Urothelium cell line (cell line): ENCODE measurements at places on chromosomes 2 and 18.

DNA sequence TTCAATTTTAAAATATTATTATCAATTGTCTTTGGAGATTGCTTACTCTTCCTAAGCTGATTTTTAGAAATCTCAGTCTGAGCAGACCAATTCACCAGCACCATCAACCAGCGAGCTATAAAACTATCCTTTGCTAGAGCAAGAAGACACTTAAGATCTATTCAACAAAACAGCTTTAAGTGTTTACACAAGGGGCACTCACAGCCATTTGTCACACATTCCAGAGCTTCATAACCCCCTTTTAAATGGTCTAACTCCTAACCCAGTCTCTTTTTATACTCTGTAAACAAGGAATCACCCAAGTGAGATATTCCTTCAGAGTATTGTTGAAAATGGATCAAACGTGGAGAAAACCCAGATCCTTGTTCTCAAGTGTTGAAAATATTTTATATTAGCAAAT lies 1294.1 kb upstream of the CHAC2 start:
- no peak for DNase-seq

DNA sequence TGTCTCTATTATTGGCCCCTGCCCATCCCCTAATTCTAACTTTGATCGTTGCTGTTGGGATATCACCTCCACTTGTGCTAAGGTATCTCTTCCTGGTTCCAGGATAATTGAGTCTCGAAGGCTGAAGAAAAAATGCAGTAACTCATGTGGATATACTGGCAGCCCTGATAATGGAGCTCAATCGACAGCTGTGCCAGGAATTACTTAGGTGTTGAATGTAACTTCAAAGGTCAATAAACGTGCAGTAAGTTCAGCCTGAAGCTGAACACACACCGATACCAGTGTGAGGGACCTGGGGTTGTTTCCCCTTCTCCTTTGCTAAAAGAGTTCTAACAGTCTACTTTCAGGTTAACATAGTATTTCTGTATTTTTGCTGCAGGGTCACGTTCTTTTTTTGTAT lies 11.9 kb upstream of the REG3G start:
- no peak for DNase-seq

DNA sequence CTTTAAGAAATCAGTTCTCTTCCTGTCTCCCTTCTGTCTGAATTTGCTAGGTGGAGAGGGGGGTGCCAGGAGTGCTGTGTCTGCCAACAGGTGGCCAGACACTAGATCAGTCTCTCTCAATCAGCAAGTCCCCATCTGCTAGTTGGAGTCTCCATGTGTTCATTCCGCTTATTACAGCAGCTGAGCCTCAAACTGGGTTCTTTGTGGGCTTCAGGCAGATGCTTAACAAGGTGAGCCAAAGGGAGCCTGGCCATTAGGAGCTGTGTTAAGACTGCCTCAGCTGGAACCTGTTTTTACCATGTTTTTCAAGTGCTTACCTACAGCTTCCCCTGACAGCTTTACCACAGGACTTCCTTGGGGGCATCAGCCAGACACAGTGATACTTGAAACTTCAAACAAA lies 401.9 kb downstream of the LRP1B start:
- DNase-seq, result no peak

GRCh38 chr2:25570161-25570845 lies 103.1 kb downstream of the DTNB start:
- no peak for DNase-seq

DNA sequence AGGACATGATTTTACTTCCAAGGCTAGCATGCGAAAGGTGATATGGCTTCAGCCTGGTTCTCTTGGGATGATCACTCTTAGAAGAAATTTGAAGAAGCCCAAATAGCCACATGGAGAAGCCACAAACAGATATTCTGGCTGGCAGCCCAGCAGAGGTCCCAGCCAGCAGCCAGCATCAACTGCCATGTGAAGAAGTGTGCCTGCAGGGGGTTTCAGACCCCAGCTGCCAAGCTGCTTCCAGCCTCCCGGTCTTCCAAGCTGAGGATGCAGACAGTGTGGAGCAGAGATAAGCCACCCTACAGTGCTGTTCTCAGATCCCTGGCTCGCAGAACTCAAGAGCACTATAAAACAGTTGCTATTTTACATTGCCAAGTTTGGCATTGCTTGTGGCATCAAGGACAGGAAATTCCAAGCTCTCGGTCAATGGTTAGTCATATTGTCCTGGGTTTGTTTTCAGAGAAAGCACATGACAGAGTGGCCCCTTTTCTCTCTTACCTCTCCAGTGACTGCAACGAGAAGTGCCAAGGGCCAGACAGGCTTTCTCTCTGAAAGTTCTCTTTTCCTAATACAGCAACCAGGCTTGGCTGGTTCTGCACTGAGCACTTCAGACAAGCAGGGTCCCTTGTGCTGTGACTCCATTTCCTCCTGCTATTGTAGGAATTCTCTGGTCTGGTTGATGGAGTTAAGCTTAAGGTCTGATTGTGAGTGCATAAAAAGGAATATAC lies 223.7 kb downstream of the ANKRD30B start:
- DNase-seq, result peak; percentile 71

DNA sequence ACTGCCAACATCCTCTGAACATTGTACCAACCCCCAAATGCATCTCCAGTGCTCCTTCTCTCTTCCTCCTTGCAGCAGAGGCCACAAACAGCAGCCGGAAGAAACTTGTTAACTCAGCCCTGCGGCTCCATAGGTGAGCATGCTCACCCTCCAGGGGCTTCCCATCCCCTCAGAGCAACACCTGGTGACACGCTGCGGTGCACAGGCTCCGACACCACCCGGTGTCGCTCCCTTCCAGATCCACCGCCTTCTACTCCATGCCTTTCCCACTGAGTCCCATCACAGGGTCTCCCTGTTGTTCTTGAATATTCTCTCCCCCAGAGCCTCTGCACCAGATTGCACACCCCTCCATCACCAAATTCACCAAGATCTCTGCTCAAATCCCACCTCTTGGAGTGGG lies 171.5 kb upstream of the FHL2 start:
- DNase-seq, result no peak

- DNase-seq, result no peak
Observed at GRCh38 chr18:79385708-79386341, 9.9 kb upstream of the NFATC1 start.

GRCh38 chr2:71503837-71504236 lies 50.5 kb downstream of the DYSF start:
- no peak for DNase-seq

GRCh38 chr2:54386585-54386984 lies 69.5 kb upstream of the SPTBN1 start:
- no peak for DNase-seq

- peak; percentile 2 for DNase-seq
Observed at GRCh38 chr18:25830787-25831186, 259.6 kb downstream of the SS18 start.
